ENCODE measurements at places on chromosomes 3 and 15. TPM values are rescaled to one million over a fixed set of nuclear protein-coding genes. Genes with fewer than 3 reads are reported as not detected.

Gene USF3
- total RNA-seq = 18.2 TPM

Gene IL17RE
- total RNA-seq = 14.4 TPM

DNA sequence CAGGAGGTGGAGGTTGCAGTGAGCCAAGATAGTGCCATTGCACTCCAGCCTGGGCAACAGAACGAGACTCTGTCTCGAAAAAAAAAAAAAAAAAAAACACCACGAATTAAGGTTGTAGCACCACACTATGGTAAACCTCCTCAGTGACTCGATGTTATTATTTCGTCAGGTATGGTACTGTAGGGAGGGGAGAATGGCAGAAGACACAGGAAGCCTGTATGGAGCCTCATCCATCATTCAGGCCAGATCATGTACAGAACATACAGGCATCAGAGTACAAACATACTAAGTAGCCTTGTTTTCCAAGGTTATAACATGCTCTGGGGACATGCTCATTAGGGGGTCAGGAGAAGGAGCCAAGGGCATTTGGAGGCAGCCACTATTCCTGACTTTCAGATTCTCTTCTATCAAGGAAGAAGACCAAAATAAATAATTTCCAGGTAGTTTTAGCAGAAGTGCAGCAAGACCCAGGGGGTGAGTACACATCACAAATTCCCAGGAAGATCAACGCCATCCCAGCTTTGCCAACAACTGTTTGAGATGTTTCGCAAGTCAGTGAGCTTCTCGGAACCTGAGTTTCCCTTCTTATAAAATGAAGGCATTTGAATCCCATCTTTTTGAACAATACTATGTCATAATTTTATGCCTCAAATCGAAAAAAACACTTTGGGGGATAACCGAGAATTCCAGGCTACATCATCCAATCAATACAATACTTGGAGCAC is 79.8 kb downstream of the FOXP1 start:
- no peaks in the 10 kb centered on the region for H3K27me3 ChIP-seq
- no peak overlapping the region for H3K4me3 ChIP-seq
- no peaks in the 10 kb centered on the region for H3K36me3 ChIP-seq
- no peak for DNase-seq
- H3K27ac ChIP-seq = peak overlapping the region; percentile 25

- peaks cover 2% of the 10 kb centered on the region for H3K27me3 ChIP-seq
- no peak overlapping the region for H3K27ac ChIP-seq
- no peak for DNase-seq
- no peaks in the 10 kb centered on the region for H3K4me1 ChIP-seq
These were observed 7.9 kb downstream of the SLC38A3 start for GRCh38 chr3:50212971-50213370.

GRCh38 chr3:111929484-111929883 is 49.3 kb upstream of the ABHD10 start:
- H3K36me3 ChIP-seq = no peaks in the 10 kb centered on the region
- no peak overlapping the region for H3K27ac ChIP-seq
- H3K4me3 ChIP-seq = no peak overlapping the region
- DNase-seq = no peak
- no peaks in the 10 kb centered on the region for H3K27me3 ChIP-seq
